ENCODE measurements at places on chromosomes 3 and 15.

GRCh38 chr15:63749330-63749942, 84.3 kb downstream of the HERC1 start:
- DNase-seq = no peak

- DNase-seq = peak; percentile 66
Observed at GRCh38 chr15:41971089-41971894, 1.1 kb downstream of the EHD4 start.

DNA sequence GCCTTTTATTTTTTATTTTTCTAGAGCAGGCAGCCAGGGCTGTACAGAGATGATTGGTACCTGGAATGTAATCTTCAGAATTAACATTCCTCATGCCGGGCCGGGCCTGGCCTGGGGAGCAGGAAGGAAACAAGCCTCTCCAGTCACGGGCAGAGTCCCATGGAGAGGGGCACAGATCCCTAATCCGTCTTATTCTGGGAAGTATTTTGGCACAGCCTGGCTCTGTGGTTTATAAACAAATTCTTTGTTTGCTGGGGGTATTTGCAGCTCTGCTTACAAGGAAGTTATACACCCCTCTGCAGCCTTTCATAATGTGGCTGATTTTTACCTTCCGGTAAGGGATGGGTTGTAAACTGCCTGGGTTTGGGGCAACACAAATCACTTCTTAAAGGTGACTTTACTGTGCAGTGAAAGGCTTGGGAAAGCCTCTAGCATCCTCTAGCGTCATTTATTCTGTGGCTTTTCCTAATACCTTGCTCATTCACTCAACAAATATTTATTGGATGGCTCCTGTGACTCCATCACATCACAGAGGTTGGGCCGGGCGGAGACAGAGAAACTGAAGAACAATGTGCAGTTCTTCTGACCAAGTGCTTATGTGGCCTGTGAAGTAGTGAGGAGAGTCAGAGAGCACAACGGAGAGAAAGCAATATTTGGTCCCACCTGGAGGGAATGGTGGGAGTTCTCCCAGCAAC, 2.7 kb downstream of the SLC6A20 start:
- DNase-seq = peak; percentile 64

DNA sequence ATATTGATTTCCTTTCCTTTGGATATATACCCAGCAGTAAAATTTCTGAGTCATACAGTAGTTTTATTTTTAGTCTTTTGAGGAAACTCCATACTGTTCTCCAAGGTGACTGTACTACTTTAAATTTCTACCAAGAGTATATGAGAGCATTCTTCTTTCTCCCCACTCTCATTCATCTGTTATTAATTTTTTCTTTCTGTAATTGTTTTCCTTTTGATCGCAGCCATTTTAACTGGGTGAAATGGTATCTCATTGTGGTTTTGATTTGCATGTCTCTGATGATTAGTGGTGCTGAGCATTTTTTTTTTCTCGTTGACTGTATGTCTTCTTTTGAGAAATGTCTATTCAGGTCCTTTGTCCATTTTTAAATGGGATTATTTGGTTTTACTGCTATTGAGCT, 18.3 kb upstream of the VGLL3 start:
- no peak for DNase-seq

GRCh38 chr3:109772520-109772919, 435.2 kb upstream of the DPPA4 start:
- no peak for DNase-seq

- no peak for DNase-seq
Observed at GRCh38 chr15:85595804-85596536, 198.8 kb downstream of the KLHL25 start.

- no peak for DNase-seq
Observed at GRCh38 chr3:169244119-169244864, 419.2 kb downstream of the MECOM start.

DNA sequence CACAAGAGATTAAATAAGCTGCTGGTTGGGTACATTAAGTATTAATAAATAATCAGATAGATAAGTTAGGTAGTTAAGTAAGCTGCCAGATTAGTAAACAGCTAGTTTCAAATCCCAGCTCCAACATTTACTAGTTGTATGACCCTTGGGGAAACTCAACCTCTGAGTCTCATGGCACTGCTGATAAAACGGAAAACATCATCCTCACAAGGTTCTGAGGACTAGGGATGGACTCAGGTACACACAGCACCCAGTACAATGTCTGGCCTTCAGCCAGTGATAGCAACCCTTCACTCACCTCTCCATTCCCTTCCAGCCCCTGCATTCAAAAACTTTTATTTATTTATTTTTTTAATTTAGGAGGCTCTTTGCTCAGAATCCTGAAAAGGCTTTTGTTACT, 32.3 kb downstream of the B3GNT5 start:
- no peak for DNase-seq

DNA sequence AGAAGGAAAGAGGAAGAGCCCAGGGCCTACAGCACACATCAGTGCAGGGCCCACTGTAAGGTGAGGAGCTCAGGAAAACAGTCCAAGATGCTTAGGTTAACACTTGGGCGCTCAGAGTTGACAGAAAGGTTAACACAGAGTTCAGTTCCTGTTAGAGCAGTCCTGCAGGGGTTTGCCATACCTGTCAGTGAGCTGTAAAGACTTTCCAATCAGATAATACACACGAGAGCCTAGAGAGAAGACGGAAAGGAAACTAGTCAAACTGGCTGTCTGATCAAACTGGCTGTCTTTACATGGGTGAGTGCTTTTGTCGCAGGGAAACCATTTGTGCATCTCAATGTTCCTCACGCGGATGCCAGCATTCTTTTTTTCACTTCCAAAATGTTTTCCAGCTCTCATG, 61.4 kb upstream of the ARHGEF26 start:
- DNase-seq = peak; percentile 70

DNA sequence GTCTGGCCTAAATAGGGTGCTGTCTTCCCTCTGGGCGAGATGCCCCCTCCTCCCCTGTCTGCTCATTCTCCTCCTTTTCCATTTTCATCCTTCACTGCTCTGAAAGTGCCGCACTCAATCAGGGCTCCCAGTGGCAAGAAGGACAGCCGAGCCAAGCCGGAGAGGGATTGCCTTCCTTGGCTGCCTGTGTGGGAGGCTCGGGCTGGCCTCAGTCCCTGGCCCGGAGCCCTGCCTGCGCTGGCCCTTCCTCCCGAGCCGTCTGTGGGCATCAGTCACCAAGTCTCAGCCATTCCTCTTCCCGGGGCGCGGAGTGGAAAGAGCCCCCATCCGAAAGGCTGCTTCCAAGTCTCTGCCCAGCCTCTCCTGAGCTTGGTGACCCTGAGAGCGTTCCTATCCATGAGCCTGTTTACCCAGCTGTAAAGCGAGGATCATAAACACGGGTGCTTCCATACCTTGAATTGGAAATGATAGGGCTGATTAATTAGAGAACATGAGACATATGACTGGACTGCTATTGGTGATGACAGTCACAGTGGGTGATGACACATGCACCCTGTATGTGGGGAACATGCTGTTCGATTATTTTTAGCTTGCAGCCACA, 59.1 kb upstream of the TLE3 start:
- DNase-seq = no peak

GRCh38 chr3:67083277-67083676, 85.2 kb downstream of the KBTBD8 start:
- DNase-seq = no peak

- DNase-seq = no peak
Observed at GRCh38 chr3:126486360-126486847, 10.7 kb upstream of the ZXDC start.

GRCh38 chr15:72890043-72890442, 106.5 kb upstream of the ADPGK start:
- no peak for DNase-seq

GRCh38 chr3:181724192-181724965, 12.7 kb downstream of the SOX2 start:
- no peak for DNase-seq

DNA sequence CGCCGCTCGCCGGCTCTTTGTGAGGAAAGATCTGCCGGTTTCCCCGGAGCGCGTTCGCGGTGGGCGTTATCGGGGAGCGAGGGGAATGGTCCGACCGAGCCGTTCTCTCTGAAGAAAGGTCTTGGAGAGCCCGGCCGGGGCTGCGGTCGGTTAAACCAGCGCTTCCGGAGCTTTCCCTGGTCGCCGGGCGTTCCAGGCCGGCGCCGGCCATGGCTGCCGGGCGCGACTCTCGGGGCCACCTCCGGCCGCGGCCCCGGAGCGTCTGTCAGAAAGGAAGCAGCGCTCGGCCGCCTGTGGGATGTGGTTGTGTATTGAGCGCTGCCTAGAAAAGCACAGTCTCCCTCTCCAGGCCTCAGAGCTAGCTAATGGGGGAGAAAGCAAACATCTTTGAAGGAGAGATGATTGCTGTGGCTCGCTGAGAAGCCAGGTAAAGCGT, 731 bp downstream of the FYTTD1 start:
- peak; percentile 55 for DNase-seq

GRCh38 chr3:128411574-128412064, 55.1 kb downstream of the DNAJB8 start:
- no peak for DNase-seq

- no peak for DNase-seq
Observed at GRCh38 chr3:56955492-56956111, 104.9 kb upstream of the SPATA12 start.
